Peyer's patch (tissue), 4 donors: ENCODE measurements at places on chromosomes 16 and 17.

DNA sequence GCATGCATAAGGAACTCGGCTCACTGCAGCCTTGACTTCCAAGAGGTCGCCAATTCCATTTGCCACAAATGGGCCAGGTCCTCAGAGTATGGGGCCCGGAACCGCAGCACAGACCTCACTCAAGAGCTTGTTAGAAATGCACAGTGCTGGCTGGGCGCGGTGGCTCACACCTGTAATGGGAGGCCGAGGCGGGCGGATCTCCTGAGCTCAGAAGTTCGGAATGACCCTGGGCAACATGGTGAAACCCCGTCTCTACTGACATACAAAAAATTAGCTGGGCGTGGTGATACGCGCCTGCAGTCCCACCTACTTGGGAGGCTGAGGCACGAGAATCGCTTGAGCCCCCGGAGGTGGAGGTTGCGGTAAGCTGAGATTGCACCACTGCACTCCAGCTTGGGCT is 19.6 kb upstream of the N4BP1 start:
- DNase-seq = no peak

- DNase-seq = no peak
Observed at GRCh38 chr16:79850348-79850747, 249.8 kb upstream of the MAF start.

DNA sequence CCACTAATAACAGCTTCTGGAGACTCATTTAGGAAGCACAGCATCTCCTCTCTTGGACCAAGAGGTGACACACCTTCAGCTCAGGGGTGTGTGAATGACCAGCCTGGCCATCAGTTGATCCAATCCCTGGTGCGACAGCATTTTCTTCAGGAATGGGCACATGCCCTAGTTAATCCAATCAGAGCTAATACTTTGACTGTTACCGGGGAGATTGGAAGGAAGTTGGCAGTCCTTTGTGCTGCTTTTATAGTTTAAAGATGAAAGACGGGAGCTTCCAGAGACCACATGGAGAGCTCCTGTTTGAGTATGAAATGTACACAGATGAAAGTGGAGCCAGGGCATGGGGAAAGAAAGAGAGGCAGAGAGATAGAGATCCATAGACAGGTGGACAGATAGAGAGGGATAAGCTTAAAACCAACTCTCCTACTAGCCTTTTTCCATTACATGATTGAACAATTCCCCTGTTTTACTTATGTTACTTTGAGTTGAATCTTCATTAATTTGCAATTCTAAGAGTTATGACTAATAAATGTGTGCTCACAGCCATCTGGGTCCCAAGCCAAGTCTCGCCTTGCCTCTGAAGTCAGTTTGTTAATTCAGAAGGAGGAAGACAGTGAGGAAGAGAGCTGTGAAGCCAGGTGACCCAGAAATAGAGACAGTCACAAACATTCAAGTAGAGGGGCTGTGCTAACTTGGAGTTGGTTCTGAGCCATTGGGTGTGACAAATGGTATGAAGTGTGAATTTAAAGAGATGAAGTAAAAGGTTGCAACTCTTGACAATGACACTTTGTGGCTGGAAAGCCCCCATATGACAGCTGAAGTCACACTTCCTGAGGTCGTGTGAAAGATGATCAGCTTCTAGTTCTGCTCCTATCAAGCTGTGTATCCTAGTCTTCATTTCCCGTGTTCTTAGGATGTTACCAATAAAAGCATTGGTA is 120.0 kb upstream of the GOT2 start:
- DNase-seq = no peak

GRCh38 chr17:6648181-6648580 is 3.2 kb downstream of the MED31 start:
- no peak for DNase-seq

- no peak for DNase-seq
Observed at GRCh38 chr16:8739989-8740704, 57.3 kb downstream of the TMEM186 start.

DNA sequence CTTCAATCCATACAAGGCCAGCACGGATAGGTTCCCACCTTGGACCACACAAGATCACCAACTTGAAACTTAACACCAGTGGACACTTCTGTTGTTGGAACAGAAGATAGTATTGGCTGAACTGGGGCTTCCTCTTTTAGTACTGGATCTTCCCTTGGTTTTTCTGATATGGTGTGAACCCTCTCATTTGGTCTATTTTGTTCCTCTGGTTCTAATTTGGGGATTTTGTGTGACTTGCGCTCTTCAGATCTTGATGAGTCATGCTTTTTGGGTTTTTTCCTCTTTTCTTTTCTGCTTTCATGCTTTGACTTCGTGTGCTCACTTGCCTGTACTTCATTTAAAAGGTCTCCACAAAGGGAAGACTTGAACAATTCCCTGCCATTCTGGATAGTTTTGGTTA is 39.0 kb downstream of the SOST start:
- no peak for DNase-seq

GRCh38 chr17:28570716-28571360 is 486 bp downstream of the PIGS start:
- DNase-seq = peak; percentile 73

- DNase-seq = peak; percentile 67
Observed at GRCh38 chr17:39800540-39800939, 62.8 kb downstream of the GRB7 start.

DNA sequence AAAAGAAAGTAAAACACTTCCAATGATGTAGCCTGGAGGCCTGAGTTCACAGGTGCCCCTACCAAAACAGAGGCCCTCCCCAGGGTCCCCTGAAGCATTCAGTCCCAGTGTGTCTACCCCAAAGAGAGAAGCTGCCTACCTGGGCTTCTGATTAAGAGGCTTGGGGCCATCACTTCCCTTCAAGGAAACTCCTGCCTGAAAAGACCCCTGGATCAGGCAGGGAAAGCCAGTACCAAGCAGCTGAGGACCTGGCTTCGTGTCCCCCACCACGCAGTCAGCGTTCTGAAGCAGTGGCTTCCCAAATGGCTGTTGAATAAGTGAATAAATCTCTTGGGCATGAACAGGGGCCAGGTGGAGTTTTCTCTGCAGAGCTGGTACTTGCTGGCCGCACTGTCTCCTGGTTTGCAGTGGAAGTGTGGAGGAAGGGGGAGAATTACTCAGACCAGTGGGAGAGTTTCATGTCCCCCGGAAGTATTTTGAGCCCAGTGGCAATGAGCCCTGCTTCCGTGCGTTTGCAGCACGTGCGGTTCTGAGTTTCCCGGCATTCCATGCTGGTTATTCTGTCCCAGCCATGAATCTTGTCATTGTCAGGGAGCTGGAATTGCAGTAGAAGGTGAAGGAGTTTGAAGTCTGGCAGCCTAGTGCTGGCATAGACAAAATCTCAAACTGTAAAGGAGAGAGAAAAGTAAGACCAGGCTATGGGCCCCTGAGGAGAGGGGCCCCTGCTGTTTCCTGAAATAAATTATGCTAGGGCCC is 27.0 kb downstream of the RMI2 start:
- no peak for DNase-seq

GRCh38 chr16:51276336-51276735 is 125.3 kb upstream of the SALL1 start:
- DNase-seq = no peak

DNA sequence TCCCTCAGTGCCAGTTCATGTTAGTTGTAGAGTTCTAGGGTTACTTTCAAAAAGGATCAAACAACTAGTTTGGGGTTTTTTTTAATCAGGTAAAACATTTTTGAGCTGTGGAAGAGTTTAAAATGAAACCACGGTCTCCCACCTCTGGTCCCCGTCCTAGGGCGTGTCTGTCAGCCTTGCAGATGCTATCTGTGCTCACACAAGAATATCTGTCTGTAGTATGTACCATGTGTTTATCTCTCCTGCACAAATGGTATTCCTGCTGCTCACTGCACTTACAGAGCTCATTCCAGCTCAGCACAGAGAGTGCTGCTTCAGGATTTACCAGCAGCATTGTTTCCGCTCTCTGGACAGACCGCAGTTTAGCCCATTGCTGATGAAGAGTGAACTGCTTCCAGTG is 38.9 kb downstream of the UBN1 start:
- DNase-seq = no peak

DNA sequence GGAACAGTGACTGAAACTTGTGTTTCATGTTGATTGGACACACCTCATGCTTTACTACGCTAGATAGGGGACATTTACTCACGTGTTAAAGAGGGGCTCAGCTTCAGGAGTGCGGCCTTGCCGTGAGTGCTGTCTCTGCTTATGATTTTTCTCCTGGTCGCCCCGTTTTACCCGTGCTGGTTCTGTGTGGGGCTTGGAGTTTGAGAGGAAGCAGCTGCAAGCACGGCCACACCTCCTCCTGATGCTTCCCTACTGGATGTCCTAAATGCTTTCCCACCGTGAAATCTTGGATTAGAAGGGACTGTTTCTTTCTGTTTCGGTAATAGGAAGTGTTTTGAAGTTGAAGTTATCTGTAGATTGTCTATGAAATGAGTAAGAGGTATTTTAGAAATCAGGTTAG is 54.0 kb upstream of the ZNF750 start:
- no peak for DNase-seq

GRCh38 chr17:18300725-18301480 is 13.9 kb downstream of the TOP3A start:
- DNase-seq = no peak

GRCh38 chr16:79298894-79299799 is 301.4 kb downstream of the MAF start:
- DNase-seq = no peak

- DNase-seq = no peak
Observed at GRCh38 chr16:88839745-88840599, 16.8 kb downstream of the GALNS start.

DNA sequence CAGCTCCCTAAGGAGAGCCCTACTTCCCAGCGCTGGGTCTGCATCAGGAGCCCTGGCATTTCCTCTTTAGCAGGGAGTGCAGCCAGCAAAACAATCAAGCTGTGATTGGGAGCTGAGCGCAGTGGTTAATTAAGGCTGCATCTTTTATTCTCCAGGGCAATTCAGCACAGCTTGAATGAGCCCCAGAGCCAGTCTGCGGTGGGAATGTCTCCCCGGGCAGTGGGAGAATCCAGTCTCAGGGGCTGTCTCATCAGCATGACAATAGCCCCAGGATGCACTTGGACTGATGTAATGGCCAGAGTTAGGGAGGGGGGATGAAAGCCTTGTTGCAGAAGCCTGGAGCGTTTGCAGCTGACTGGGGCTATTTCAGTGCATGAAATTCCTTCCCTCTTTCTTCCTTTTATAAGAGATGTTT is 292.6 kb upstream of the SOX9 start:
- no peak for DNase-seq
